GM19239 (cell line): ENCODE measurements at places on chromosomes 1 and 21.

DNA sequence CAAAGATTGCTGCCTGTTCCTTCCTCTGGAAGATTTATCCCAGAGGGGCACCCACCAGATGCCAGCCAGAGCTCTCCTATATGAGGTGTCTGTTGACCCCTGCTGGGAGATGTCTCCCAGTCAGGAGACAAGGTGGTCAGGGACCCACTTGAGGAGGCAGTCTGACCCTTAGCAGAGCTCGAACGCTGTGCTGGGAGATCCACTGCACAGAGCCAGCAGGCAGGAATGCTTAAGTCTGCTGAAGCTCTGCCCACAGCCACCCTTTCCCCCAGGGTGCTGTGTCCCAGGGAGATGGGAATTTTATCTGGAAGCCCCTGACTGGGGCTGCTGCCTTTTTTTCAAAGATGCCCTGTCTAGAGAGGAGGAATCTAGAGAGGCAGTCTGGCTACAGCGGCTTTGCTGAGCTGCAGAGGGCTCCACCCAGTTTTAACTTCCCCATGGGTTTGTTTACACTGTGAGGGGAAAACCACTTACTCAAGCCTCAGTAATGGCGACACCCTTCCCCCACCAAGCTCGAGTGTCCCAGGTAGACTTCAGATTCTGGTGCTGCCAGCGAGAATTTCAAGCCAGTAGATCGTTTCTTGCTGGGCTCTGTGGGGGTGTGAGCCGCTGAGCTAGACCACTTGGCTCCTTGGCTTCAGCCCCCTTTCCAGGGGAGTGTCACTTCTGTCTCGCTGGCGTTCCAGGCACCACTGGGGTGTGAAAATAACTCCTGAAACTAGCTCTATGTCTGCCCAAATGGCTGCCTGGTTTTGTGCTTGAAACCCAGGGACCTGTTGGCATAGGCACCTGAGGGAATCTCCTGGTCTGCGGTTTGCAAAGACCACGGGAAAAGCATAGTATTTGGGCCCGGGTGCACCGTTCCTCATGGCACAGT lies 51.1 kb upstream of the PDC start:
- no peak for DNase-seq

GRCh38 chr1:65880611-65881010 lies 87.9 kb downstream of the PDE4B start:
- no peak for DNase-seq

DNA sequence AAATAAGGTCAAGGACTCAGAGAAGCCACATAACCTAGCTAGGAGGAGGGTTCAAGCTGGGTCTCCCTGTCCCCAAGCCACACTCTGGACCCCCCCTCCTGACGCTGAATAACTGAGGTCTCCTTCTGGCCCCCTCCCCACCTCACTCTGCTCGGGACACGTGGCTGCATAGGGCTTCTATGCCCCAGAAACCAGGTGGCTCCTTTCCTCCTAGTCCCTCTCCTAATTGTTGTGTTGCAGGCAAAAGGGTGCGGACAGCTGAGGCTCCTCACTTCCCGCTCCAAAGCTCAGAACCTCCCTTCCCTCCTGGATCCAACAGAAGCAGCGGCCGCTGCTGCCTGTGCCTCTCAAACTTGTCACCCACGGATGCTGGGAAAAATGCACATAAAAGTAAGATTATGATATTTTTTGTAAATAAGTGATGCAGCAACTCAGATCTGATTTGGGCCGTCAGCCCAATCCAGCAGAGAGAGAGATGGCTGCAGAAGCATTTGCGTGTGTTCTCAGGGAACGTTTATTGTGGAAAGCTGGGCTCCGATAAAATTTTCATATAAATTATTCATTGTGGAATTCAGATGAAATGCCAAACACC lies 40.8 kb upstream of the C1orf174 start:
- no peak for DNase-seq

DNA sequence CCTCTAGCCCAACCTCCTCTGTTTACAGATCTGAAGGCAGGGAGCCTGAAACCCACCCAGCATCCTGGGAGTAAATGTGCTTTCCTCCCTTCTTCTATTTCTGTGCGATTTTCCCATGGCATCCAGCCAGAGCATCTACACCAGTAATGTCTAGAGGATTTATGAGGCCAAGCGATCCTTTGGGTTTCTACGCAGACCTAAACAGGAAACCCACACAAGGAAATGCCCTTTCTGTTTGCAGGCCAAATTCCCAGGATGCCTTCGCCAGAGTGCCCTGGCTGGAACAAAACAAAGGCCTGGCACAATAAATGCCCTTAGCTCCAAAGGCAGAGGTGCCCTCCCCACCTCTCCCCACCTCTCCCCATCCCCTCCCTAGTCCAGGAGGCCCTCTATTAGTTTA lies 110.5 kb upstream of the CDC42BPA start:
- DNase-seq = no peak

GRCh38 chr1:5872886-5873285 lies 119.3 kb downstream of the NPHP4 start:
- no peak for DNase-seq

DNA sequence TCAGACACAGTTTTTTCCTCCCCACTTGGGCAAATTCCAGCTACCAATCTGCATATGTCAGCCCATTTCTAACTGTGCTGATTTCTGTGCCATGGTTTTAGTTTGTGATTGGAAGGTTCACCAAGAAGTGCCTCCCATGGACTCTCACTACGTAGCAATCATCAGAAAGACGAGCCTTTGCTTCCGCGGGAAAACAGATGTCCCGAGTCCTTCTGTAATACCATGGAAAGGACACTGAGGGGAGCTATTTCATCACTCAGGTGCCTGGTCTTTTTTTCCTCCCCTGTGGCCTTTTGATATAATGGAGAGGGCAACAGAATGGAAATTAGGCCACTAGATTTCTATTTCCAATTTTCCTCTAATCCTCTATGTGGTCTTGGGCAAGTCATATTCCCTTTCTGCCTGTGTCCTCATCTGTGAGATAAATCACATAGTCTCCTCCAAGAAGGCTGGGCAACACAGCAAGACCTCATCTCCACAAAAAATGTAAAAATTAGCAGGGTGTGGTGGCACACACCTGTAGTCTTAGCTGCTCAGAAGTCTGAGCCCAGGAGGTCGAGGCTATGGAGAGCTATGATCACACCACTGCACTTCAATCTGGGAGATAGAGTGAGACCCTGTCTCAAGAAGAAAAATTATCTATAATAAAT lies 24.8 kb downstream of the LEMD1 start:
- peak; percentile 10 for DNase-seq

- DNase-seq = no peak
Measured at GRCh38 chr21:43812139-43812821, 22.9 kb downstream of the RRP1 start.

DNA sequence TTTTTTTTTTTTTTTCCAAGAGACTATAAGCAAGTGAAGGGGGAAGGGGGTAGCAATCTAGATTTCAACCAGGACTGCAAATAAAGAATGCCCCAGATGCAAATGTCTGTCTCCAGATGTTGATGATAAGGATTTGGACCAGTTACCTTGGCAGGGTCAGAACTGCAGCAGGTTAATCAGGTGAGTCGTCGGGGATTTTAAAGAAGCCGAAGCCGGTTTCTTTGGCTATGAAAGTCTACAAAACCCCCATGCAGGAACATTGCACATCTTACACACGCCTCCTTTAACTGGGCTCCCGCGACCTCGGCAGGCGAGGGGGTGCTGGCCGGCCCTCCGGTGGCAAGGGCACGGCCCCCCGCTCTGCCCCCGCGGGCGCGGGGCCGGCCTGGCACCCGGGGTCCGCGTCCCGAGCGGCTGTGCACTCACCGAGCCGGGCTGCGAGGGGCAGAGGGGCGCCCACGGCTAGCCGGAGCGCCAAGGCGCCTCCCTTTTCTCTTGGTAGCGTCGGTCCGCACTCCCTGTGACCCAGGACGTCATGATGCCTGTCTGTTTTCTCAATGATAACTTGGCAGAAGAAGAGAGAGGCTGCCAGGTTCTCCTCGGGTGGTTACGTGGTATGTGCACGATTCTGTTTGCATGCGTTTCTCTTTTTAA lies 366.3 kb upstream of the ESRRG start:
- DNase-seq = no peak

DNA sequence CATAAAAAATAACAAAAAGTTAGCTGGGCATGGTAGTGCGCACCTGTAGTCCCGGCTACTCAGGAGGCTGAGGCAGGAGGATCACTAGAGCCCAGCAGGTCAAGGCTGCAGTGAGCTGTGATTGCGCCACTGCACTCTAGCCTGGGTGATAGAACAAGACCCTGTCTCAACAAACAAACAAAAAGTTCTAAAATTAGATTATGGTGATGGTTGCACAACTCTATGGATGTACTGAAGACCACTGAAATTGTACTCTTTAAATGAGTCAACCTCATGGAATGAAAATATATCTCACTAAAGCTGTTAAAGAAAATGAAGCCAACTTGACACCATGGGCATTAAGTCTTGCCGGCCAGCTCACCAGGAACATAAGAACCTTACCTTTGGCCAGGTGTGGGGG lies 9.1 kb downstream of the MRAP start:
- no peak for DNase-seq

DNA sequence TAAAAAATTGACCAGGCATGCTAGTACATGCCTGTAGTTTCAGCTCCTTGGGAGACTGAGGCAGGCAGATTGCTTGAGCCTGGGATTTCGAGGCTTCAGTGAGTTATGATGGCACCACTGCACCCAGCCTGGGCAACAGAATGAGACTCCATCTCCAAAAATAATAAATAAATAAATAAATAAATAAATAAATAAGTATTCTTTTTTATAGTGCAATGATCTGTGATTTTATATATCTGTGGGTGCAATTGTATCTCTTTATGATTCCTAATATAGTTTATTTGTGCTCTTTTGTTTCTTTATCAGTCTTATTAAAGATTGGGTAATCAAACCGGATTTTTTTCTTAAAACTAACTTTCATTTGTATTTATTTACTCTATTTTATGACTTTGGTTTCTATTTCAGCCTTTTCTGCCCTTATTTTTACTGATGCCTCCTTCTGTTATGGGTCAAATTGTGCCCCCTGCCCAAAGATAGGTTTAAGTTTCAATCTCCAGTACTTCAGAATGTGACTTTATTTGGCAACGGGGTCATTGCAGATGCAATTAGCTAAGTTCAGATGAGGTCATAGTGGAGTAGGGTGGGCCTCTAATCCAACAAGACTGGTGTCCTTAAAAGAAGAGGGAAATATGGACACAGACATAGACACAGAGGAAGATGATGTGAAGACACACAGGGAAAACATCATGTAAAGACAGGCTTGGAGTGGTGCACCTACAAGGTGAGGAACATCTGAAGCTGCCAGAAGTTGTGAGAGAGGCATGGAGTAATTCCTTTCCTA lies 74.9 kb upstream of the CDC42BPA start:
- no peak for DNase-seq

- DNase-seq = no peak
Measured at GRCh38 chr1:97384294-97384968, 536.4 kb downstream of the DPYD start.

GRCh38 chr1:97192872-97193572 lies 471.4 kb downstream of the PTBP2 start:
- DNase-seq = no peak

DNA sequence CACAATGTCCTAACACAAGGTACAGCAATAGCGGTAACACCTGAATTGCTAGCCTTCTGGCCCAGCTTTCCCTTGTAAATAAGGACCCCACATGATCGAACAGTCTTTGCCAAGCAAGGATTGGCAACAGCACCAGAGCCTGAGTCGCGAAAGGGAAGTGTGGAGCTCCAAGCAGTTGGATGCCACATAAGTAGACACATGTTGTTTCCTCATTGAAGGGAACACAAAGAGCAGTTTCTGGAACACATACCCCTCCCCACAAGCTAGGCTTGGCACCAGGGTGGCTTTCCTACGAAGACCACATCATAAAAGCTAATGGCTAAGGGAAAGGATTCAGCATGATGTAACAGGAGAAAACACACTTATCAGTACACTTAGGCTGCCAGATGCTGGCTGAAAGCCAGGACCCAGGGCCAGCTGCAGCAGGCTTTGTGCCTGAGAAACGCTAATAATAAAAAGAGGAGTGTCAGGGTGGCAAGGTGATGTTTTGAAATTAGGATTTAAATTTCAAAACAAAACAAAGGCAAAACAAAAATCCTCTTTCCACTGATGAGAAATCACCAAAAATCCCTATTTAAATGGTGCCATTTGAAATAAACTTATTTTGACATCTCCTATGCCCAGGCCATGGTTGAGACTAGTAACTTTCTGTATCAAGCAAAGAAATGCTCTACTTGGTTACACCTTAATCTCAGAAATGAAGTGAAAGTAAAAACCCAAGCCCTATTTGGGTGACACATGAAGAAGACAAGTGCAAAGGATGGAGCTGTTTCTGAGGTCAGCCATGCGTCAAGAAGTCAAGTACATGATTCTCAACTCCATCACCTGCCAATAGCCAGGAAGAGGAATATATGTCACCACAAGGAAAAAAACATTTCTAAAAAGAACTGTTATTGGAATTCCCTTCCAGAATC lies 11.9 kb upstream of the CPLANE2 start:
- DNase-seq = peak; percentile 58

DNA sequence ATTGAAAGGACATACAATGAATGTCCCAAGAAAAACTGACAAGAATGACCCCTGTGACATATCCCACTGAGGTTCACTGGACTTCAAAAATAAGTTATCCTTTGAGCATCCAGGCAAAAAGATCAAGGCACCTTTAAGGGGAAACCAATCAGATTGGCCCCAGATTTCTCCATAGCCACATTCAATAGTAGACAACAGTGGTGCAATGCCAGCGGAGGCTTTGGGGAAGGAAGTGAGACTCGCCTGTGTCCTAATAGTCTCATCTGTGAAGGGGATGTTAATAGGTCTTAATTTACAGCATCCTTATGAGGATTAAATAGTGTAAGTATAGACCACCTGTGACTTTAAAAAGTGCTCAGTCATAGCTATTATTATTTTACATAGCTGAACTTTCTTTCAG lies 21.5 kb downstream of the RPL5 start:
- DNase-seq = no peak

- DNase-seq = no peak
Measured at GRCh38 chr1:21782349-21782867, 541 bp downstream of the USP48 start.
